ENCODE measurements at places on chromosomes 5 and 9. TPM values are rescaled to one million over a fixed set of nuclear protein-coding genes. Genes with fewer than 3 reads are reported as not detected.

TPRN gene
- 11.1 TPM for total RNA-seq

IFNA17 gene
- total RNA-seq, result not detected

F2RL2 gene
- total RNA-seq, result not detected

CSF1R gene
- not detected for total RNA-seq

UBLCP1 gene
- 31.0 TPM for total RNA-seq

CLINT1 gene
- total RNA-seq, result 48.4 TPM

TOR1A gene
- 56.1 TPM for total RNA-seq

LHX3 gene
- not detected for total RNA-seq

GNPDA1 gene
- total RNA-seq, result 7.7 TPM

SHISAL2B gene
- total RNA-seq, result not detected

MORN5 gene
- total RNA-seq, result not detected

IL9 gene
- total RNA-seq, result not detected

BTNL8 gene
- not detected for total RNA-seq

GRCh38 chr9:107953556-107954125 lies 464.1 kb upstream of the KLF4 start:
- DNase-seq, result no peak
- no peaks in the 10 kb centered on the region for H3K36me3 ChIP-seq
- H3K27ac ChIP-seq, result no peak overlapping the region

- no peaks in the 10 kb centered on the region for H3K4me1 ChIP-seq
- H3K27ac ChIP-seq, result no peak overlapping the region
- no peaks in the 10 kb centered on the region for H3K27me3 ChIP-seq
- DNase-seq, result no peak
- peak overlapping the region; percentile 20 for H3K4me3 ChIP-seq
Observed at GRCh38 chr9:38362852-38363588, 29.5 kb upstream of the ALDH1B1 start.

- H3K4me1 ChIP-seq, result peaks cover 11% of the 10 kb centered on the region
- DNase-seq, result no peak
- no peak overlapping the region for H3K4me3 ChIP-seq
- no peak overlapping the region for H3K27ac ChIP-seq
- H3K27me3 ChIP-seq, result no peaks in the 10 kb centered on the region
Observed at GRCh38 chr5:157469687-157470086, 9.7 kb downstream of the NIPAL4 start.

- peaks cover 24% of the 10 kb centered on the region for H3K27me3 ChIP-seq
- no peaks in the 10 kb centered on the region for H3K36me3 ChIP-seq
- no peak for DNase-seq
- no peak overlapping the region for H3K27ac ChIP-seq
Observed at GRCh38 chr9:3698076-3698475, 172.3 kb upstream of the RFX3 start.

- peak; percentile 55 for DNase-seq
- H3K27me3 ChIP-seq, result no peaks in the 10 kb centered on the region
- peak overlapping the region; percentile 94 for H3K27ac ChIP-seq
Observed at GRCh38 chr5:31531543-31531887, 378 bp downstream of the DROSHA start.

Data from activated CD8-positive, alpha-beta memory T cell treated with anti-CD3 and anti-CD28 coated beads, Interleukin-2, amount 10 ng/mL, durations not matched to agents 7 days and 5 days (primary cell).